Esophagus squamous epithelium (tissue), 5 donors: ENCODE measurements at places on chromosomes 2 and 18.

DNA sequence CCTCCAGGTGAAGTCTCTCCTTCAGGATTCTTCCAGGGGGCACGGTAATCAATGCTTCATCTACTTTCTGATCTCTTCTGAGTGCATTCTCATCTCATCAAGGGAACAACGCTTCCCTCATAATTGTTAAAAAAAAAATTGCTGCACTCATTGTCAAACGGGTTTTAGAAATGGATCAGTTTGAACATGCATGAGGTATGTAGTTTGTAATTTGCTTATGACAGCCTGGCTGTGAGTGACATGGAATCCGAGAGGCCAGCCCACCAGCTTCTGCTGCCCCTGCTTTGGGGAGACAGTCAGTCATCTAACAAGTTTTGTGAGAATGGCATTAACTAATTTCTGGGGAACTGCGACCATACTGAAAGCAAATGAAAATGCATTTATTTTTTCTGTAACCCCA, 791.9 kb upstream of the SOX11 start:
- no peak for DNase-seq

DNA sequence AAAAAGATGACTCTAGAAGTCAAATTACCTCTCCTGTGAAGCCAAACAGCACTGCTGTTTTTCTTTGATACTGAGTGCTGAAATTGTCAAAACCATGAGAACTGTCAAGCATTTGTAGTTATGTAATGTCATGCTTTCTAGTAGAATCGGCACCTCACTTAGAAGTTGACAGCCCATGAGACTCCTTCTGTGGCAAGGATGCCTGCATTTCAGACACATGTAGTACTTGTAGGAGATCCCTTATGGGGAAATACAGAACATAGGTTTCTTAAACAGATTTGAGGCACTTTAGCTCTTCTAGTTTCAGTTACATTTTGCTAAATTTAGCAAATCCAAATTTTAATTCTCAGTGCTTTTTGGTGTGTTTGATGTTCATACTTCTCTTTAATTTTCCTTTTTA, 15.7 kb downstream of the ZNF407 start:
- DNase-seq: no peak

DNA sequence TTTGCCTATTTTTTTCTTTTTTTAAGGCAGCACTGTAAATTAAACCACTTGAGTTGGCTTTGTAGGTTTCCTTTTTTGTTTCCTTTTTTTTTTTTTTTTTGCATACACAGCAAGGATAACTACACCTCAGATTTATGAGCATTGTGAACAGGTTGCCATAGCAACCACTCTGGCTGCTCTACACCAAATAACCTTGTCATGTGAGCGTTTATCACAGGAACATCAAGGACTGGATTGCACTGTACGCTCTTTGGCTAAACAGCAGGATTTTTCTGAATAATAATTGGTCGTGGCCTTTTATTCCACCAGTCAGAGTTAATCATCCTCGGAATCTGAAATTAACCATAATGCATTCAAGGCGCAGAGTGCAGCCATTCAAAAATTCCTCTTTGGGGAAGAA, 199.1 kb upstream of the SLC14A2 start:
- no peak for DNase-seq

DNA sequence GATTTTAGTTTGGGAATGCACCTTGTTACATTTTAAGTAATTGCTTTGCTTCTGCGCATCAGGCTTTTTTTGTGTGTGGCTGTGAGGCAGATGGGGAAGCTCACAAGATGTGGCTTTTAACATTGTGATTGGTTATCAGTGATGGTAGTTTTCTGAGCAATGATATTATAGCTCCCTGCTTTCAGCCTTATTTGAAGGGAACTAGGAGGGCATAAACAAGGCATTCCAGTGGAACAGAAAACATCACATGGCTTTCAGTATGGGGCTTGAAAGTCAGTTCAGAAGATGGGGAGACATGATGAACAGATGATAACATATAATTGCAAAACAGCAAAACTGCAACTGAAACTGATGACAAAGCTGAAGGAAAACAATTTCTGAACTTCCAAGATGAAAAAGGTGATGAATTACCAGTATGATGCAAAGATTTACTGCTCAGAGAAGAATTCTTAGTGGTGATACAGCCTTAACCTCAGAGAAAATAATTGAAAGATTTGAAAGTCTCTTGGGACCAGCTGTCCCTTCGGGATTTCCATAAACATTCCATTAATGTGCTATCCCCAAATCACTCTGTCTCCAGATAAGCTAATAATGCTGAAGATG, 439.7 kb downstream of the RND3 start:
- no peak for DNase-seq

GRCh38 chr2:134512734-134513464, 205.9 kb downstream of the TMEM163 start:
- DNase-seq: no peak

- no peak for DNase-seq
Measured at GRCh38 chr2:31170071-31170698, 31.9 kb upstream of the GALNT14 start.

DNA sequence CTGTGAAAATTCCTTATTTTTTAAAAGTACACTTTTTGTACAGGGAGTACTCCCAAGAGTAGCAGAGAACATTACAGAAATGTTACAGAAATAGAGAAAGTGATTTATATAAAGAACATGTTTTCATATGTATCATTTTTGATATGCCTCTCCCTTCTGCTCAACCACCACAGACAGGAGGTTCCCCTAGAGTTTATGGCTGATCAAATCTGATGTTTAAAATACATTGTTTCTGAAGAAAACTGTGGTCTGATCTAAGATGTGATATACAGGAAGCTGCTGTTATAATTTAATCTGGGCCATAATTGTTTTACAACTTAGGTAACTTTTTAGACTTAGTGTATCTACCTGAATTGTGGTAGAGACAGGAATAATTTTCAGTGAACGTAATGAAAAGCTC, 37.0 kb downstream of the STAT4 start:
- DNase-seq: no peak

DNA sequence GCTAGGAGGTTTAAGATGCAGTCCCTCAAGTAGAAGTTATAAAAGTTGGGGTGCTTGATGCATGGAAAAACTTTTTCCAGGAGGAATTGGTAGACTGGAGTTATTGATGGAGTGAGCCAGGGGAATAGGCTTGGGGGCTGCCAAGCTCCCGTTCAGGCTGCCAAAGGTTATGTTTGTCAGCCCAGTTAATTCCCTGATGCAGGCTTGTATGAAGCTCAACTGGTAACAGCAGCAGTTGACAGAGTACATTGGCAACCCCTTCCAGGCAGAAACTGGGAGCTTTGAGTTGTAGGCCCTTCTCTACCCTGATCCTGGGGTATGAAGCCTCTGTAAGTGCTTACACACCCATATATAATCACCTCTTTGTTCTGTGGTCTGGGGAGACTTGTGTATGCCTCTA, 16.2 kb downstream of the CCDC150 start:
- no peak for DNase-seq

GRCh38 chr2:168658706-168659105, 143.7 kb upstream of the NOSTRIN start:
- DNase-seq: no peak

GRCh38 chr2:220533485-220533884, 906.1 kb downstream of the SLC4A3 start:
- no peak for DNase-seq

DNA sequence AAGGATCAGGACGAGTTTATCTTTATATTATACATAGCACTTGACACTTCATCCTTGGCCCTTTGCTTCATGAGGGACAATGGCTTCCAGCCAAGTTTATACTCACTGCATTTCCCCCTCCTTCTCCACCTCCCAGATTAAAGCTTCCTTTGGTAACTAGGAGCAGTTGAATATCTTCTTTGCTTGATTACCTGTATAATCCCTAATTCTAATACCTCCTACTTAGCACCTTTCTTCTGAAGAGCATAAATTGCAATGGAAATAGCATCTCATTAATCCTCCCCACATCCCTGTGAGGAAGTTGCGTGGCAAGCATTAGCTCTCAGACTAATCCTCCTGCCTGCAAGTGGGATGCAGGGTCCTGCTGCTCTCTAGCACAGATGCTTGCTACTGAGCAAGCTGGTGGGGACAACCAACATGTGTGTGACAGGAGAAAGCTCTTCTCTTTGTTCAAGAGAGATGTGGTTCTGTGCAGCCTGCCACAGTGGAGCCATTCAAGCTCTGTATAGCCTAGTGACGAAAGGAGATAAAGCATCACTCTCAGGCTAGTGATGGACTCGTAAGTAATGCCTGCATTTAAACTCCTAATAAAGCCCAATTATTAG, 19.1 kb downstream of the KLHL14 start:
- no peak for DNase-seq

DNA sequence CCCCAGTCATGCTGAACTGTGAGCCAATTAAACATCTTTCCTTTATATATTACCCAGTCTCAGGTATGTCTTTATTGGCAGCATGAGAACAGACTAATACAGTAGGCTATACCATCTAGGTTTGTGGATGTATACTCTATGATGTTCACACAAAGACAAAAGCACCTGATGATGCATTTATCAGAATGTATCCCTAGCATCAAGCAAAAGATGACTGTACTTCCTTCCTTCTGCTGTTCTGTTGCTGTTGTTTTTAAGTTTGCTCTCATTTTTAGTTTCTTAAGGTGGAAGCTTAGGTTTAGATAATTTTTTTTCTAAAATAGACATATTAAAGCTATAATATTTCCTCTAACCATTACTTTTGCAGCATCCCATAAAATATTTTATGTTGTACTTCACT, 12.4 kb downstream of the ZSCAN30 start:
- DNase-seq: no peak

GRCh38 chr2:231455222-231455621, 9.1 kb downstream of the NCL start:
- no peak for DNase-seq

DNA sequence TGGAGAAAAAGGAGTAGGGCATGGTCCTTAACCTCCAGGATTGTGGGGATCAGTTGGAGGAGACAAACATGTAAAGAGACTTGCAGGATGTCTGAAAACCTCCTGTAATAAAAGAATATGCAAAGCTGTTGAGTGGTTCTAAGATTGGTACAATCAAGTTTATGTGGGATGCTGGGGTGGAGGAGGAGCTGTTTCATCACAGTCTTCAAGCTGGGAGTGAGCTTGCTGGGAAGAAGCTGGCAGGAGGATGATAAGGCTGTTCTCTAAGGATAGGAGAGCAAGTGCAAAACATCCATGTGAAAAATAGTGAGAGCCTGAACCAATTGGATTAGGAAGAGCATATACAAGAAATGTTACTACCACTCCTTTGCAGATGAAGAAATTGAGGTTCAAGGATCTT, 161.9 kb upstream of the CRIM1 start:
- no peak for DNase-seq

DNA sequence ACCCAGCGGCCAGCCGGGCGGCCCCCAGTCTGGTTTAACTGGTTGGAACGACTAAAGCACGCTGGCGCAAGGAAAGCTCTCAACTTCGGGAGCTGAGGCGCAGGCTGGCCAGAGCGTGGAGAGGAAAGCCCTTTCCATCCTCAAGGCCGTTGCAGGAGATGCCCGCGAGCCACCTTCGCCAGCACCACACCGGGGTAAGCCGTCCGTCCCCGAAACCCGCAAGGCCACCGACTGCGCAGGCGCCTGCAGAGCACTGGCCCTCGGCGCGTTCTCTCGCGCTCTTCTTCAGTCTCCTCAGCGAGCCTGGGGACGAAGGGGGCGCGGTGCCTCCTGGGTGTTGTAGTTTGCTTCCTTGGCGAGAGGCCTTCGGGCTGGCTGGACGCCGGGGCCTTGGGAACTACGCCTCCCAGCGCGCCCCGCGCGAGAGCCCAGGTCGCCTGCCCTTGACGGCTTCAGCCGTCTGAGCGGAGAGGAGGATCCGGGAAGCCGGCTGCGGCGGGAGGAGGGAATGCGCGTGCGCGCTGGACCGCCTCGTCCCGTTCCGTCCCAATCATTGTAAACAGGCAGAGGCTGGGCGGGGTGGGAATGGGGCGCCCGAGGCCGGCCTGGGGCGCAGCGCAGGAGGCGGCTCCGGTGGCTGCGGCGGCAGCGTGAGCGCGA, at the start of gene RALBP1:
RALBP1 (plus strand) TSS at position 531 of the 660 bp plus-strand sequence. CDS start 37,533 bp downstream, outside the sequence.
- DNase-seq: peak; percentile 91

- no peak for DNase-seq
Measured at GRCh38 chr2:9655441-9656269, 24.9 kb upstream of the YWHAQ start.

- no peak for DNase-seq
Measured at GRCh38 chr18:37285825-37286224, 279.8 kb downstream of the CELF4 start.

GRCh38 chr2:149468636-149469035, 118.9 kb downstream of the MMADHC start:
- no peak for DNase-seq

GRCh38 chr18:68176901-68177300, 538.0 kb downstream of the TMX3 start:
- DNase-seq: no peak

DNA sequence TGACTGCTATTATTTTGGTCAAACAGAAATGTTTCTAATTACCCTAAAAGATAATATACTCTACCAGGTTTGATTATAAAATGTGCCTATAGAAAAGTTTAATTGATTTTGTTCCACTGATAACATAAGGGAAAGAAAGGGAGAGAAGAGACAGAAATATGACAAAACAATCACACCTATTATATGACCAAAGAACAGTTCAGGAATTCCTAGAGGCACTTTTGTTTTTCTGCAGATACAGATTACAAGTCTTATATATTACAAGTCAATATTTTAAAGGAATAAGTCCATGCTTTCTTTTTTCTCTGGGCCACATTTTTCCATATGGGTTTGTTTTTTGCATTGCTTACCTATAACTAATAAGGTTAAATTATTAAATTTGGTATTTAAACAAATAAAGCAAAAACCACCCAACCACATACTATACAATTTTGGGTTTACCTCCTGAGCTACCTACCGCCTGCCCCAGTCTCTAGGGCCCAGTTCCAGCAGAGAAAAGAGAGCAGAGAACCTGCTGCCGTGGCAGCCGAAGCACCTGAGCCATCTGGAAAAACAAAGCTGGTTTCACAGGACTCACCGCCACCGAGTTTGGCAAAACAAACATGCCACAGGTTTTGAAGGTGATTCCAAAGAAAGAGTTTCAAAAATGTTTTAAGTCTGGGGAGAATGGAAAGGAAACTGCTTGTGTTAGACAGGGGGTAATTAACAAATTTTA, 92.1 kb downstream of the DYM start:
- no peak for DNase-seq

- DNase-seq: no peak
Measured at GRCh38 chr2:98483257-98483861, 38.7 kb downstream of the INPP4A start.

- no peak for DNase-seq
Measured at GRCh38 chr2:159078443-159078842, 110.0 kb downstream of the TANC1 start.

- no peak for DNase-seq
Measured at GRCh38 chr2:205369813-205370212, 312.5 kb upstream of the NRP2 start.

GRCh38 chr2:134549104-134549503, 169.7 kb downstream of the TMEM163 start:
- no peak for DNase-seq

- DNase-seq: no peak
Measured at GRCh38 chr2:131425231-131425941, 50.5 kb upstream of the TUBA3D start.
